ENCODE measurements at places on chromosomes 3 and 15.

DNA sequence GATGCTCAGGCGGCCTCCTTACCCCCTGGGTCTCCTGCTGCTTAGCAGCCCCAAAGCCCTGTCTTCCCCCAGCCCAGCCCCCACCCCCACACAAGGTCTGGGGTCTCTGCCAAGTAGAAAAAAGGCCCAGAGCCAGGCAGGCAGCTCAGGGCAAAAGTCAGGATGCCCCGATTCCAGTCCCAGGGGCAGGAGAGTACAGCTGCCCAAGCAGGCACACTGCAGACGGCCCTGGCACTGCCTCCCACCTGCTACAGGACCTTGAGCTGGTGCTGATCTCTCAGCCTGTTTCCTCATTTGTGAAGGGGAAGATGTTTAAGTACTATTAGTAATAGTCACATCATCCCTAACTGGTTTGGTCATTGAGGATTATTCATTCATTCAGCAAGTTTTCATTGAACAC is 12.6 kb downstream of the TMEM43 start:
- no peak for DNase-seq

DNA sequence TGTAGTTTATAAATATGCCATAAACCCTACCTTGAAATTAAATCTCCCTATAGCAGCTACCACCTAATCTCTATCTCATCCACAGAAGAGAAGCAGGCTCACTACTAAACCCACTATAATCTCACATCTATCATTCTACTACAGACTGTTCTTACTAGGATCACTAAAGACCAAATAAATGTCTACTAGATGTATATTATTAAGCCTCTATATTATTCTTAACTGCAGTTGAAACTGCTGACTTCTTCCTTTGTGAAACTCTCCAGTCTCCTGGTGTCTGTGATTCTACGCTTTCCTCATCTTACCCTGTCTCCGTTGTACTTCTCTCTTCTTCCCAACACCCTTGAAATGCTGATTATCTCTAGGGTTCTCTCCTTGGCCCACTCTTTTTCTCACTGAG is 1154.0 kb downstream of the IGSF11 start:
- DNase-seq = no peak

GRCh38 chr3:187183210-187183862 is 13.9 kb upstream of the RTP1 start:
- no peak for DNase-seq

GRCh38 chr15:25089577-25089976 is 134.8 kb downstream of the SNRPN start:
- DNase-seq = no peak

- DNase-seq = no peak
These were observed 51.4 kb upstream of the RNF7 start for GRCh38 chr3:141686466-141687291.

- DNase-seq = no peak
These were observed 9.5 kb downstream of the ANAPC13 start for GRCh38 chr3:134476306-134476705.
